Left lung (tissue), 14 donors: ENCODE measurements at places on chromosomes 2 and 18.

DNA sequence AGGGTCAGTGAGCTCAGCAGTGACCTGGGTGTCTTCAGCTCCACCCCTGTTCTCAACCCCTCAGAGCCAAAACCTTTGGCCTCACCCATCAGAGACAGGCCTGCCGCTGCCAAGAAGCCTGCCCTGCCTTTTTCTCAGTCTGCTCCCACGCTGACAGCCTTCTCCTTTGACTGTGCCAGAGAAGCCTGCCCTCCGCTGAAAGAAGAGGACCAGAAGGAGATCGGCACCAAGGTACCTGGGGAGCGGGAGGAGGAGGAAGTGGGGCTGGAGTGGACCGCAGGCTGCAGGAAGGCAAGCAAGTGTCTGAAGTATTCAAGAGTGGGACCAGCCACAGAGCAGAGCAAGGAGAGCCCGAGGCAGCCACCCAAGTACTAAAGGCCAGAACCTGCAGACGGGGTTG lies 33.2 kb downstream of the TOGARAM2 start:
- no peak for DNase-seq

GRCh38 chr2:120647487-120647886 lies 88.2 kb upstream of the GLI2 start:
- DNase-seq, result no peak

DNA sequence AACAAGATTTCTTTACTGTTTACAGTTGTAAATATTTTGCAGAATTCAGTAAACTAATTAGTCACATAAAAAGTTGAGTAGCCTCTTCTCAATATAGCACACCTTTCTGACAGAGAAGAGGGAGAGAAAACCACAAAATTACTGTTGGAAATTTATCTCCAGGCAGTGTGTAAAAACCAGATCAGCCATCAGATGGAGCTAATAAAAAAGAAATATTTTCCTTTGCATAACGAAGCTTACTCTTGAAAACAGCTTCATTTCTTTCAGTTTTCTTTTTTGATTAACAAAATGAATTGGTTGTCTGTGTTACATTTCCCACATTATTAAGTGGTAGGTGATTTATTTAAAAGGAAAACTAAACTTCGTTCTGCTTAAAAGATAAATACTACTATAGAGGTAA lies 259.3 kb upstream of the KCNJ3 start:
- no peak for DNase-seq

DNA sequence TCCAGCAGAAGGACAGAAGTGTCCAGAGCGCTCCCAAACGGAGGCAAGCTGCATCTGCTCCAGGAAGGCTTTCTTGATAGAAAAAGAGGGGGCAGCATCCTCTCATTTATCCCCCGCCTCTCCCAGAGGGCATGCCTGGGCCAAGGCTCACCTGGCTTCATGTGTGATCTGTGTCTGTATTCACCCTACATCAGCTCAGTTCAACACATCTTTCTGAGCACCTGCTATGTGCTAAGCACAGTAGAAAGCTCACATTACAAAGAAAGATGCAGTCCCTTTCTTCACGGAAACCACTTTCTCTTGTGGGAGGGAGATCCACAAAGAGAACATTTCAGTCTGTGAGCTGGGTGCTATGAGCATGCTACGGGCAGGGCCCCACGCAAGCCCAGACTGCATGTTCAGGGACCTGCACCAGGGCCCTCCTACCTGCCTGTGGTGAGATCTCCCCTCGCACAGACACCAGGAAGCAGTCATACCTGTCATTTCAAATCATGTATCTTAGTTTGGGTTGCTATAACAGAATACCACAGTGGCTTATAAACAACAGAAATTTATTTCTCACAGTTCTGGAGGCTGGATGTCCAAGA lies 90.7 kb downstream of the PDCL3 start:
- DNase-seq, result no peak

DNA sequence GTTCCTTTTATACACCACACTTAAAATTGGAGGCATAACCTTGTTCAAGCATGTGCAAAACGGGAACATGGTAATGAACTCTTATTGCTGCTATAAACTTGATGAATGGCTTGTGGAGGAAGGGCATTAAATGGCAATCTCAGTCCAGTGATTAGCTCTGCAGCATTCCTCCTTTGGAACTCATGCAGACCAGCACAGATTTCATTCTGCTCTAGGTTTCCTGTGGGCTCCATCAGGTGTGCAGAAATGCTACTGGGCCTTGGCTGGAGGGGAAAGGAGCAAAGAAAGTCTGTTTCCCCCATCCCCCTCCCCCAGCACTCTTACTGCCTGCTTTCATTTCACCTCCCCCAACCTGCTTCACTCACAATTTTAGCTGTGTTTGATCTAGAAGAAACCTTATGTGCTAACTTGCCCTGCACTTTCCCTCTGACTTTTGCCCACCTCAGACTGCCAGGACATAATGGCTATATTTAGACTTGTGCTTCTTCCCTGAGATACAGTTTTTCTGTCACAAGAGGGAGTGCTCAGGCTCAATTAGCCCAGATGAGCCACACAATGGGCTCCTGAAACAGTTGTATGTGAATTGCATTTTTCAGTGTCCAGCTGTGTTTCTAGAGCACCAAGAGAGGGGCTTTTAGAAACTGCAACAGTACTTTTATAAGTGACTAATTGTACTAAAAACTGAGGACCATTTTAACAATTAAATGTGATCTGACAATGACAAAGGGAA lies 109.8 kb downstream of the FSHR start:
- peak; percentile 1 for DNase-seq

- DNase-seq, result no peak
These were observed 797.8 kb downstream of the CCDC85A start for GRCh38 chr2:56981554-56981953.

- DNase-seq, result no peak
These were observed 4.6 kb upstream of the RHBDD1 start for GRCh38 chr2:226831266-226831665.

GRCh38 chr2:226673314-226673723 lies 126.3 kb downstream of the IRS1 start:
- DNase-seq, result no peak

DNA sequence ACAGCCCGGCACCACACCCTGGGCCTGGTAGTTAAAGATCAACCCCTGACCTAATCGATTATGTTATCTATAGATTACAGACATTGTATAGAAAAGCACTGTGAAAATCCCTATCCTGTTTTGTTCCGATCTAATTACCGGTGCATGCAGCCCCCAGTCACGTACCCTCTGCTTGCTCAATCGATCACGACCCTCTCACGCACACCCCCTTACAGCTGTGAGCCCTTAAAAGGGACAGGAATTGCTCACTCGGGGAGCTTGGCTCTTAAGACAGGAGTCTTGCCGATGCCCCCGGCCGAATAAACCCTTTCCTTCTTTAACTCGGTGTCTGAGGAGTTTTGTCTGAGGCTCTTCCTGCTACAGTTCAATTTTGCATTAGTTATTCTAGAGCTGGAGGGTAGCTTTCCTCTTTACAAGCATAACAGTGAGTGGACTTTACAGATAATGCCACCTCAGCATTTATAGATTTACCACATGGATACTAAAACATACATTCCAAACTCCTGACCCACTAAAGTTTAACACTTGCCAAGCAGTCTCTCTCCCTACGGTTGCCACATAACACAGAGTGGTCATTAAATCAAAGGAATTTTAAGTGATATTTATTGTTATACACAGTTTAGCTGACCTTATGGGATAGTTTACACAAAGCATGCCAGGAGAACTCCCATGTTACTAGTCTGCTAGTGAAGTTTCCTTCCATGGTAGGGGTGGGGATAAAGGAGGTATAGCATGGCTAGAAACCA lies 101.0 kb downstream of the EVA1A start:
- DNase-seq, result no peak

DNA sequence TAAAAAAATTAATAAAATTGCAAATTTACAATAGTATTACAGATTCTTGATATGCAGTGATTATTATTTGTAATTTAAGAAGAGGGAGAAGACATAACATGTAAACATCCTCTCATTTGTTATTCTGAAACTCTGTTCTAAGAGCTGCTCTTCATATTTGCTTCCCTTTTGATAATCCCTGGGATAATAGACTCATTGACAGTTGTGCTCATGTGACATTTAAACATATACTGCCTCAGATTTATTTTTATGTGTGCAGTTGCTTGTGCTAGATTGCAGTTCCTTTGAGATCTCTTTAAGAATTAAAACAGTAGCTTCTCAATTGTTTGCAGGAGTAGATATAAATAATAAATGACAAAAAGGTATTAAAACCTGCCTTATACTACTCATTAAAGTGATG lies 605.1 kb upstream of the CNTNAP5 start:
- no peak for DNase-seq

DNA sequence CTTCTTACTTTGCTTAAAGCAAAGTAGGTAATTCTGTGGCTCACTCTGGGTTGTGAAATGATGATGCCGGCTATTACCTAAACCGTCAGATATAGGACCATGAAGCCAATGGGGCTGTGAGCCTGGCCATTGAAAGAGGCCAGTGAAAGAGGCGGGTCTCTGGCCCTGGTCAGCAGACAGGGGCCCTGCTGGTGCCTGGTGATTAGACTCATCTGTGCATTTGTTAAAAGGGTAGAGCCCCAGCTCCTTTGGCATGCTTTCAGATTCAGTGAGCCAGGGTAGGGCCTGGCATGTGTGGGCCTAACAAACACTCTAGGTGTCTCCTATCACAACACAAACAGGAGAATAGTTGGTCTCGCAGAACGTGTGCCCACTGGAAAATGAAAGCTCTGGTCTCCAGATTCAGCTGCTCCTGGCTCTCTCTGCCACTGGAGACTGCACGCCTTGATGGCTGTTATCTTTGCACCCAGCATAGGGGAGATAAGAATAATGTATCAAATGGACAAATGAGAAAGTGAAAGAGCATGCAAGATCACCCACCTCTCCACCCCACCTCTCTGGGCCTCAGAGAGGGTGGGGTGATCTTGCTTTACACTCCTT lies 6.9 kb downstream of the LRRC30 start:
- DNase-seq, result no peak

DNA sequence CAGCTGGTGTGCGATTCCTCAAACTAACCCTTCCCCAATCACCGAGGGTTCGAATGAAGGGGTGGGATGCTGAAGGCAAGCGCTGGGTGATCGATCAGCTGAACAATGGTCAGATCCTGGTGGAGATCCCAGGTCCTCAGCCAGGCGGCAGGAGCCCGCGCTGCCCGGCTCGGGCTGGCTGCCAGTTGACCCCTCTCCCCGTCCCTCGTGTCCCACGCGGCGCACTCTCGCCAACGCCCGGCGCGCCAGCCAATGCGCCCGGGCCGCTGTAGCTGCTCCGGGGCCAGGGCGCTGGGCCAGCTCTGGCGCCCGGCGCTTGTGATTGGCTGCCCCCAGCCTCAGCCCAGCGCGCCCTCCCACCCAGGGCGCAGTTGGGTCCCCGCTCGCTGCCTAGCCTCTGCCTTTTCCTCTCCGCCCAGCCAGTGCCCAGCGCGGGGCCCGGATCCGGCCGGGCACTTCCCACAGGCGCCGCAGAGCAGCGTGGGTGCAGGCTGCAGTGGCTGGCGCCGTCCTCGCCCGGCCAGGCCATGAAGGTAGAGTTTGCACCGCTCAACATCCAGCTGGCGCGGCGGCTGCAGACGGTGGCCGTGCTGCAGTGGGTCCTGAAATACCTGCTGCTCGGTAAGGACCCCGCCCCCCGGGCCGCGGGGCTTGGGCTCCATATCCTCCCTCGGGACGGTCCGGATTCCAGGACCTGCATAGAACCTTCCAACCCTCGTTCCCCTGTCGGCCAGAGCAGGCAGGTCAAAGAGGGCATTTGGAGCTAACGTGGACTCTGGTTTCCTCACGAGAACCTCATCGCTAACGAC lies at the start of gene MOGAT1:
Gene MOGAT1 (plus strand): TSS at position 400 of the 809 bp plus-strand sequence. CDS start 128 bp downstream, at position 528.
- DNase-seq, result peak; percentile 53

- no peak for DNase-seq
These were observed 121.2 kb upstream of the TANK start for GRCh38 chr2:161039071-161039470.
